ENCODE measurements at places on chromosomes 13 and 19.

DNA sequence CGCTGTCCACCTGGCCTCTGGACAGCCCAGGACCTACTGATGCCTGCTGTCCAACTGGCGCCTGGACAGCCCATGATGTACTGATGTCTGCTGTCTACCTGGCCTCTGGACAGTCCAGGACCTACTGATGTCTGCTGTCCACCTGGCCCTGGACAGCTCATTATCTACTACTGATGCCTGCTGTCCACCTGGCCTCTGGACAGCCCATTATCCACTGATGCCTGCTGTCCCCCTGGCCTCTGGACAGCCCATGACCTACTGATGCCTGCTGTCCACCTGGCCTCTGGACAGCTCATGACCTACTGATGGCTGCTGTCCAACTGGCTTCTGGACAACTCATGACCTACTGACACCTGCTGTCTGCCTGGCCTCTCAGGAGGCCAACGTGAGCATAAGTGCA, 208.1 kb downstream of the TEX29 start:
- no peak for DNase-seq

DNA sequence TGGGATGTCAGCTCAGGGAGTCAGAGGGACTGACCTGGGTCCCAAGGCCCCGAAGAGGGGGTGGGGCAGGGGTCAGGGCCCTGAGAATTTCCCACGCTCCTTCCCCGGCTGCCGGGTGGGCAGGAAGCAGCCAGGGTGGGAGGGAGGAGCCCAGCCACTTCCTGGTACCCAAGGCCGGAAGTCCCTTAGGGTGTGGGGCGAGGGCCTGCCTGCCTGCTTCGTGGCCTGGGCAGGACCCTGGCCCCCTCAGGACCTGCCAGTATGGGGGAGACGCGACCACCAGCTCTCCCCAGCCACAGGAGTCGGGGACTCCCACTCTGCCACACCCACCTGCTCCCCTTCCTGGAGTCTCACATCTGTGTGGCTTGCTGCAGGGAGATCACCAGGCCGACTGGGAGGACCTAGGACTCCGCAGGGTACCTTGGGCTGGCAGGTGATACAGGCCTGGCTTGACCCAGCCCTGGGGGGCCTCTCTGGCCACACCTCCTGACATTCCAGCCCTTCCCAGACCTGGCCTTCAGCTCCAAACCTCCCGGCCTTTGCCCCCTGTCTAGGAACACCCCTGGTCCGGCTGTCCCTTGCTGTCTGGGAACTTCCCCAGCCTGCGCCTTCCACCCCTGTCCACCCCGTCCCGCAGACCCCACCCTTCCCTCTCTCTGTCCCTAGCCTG, 9.8 kb upstream of the CIRBP start:
- DNase-seq = no peak

DNA sequence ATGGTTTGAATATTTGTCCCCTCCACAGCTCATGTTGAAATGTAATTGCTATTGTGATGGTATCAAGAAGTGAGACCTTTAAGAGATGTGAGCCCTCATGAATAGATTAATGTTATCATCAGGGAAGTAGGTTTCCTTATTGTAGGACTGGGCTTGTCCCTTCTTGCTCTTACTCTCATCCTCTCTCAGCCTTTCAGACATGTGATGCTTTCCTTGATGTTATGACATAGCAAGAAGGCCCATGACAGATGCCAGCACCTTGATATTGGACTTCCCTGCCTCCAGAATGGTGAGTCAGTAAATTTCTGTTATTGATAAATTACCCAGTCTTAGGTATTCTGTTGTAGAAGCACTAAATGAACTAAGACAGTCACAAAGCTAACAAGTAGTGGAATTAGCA, 5.7 kb upstream of the ZMYM2 start:
- DNase-seq = no peak

GRCh38 chr13:113638806-113639205, 19.2 kb downstream of the ATP4B start:
- no peak for DNase-seq

DNA sequence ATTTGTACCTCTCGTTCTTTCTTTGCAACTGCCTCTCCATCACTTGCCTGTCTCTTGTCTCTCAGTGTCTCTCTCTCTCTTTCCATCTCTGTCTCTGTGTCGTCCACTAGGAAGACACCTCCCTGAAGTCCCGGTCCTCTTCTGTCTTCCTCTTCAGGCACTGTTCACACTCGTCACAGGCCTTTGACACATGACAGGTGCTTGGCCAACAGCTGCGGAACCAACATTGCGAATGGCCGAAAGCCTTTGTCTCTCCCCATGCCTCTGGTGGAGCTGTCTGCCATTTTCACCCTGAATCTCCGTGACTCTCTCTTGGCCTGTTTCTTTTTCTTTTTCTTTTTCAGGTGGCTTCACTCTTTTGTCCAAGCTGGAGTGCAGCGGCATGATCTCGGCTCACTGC, 2.8 kb downstream of the HIPK4 start:
- DNase-seq = no peak

DNA sequence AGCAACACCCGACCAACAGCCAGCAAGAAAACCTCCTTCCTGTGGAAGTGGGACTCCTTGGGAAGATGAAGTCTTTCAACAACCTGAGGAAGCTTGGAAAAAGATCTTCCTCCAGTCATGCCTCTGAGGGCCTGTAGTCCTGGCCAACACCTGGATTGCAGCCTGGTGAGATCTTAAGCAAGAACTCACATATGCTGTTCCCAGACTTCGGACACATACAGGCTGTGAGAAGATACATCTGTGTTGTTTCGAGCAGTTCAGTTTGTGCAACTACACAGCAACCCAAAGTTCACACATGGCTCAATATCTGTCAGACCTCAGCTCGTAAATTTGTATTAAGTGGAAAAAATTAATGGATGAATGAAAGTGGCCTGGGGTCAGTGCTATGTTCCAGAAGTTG, 65.1 kb upstream of the UBAC2 start:
- no peak for DNase-seq

DNA sequence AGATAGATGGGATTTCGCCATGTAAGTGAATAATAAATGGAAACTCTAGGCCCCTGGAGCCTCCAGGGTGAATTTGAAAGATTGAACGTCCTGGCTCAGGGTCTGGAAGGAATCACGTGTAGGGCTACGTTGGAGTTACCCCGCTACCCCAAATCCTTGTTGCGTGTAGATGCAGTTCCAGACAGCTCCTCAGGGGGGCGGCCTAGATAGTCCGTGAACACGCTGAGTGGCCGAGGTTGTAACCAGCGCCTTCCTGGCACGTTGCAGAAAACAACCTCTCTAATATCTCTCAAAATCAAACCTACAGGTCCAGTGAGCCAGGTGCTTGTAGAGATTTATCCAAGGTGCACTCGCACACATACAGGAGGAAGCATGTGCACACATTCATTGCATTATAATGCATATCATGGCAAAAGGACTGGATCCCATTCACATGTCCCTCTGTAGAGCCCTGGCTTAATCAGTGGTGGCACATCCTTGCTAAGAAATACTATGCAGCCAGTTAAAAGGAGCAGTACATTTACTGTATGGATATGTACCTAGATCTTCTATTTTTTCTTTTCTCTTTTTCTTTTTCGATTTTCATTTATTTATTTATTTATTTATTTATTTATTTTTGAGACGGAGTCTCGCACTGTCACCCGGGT, 2.5 kb upstream of the KEAP1 start:
- DNase-seq = peak; percentile 25

GRCh38 chr13:106401081-106401480, 134.4 kb downstream of the EFNB2 start:
- DNase-seq = no peak

DNA sequence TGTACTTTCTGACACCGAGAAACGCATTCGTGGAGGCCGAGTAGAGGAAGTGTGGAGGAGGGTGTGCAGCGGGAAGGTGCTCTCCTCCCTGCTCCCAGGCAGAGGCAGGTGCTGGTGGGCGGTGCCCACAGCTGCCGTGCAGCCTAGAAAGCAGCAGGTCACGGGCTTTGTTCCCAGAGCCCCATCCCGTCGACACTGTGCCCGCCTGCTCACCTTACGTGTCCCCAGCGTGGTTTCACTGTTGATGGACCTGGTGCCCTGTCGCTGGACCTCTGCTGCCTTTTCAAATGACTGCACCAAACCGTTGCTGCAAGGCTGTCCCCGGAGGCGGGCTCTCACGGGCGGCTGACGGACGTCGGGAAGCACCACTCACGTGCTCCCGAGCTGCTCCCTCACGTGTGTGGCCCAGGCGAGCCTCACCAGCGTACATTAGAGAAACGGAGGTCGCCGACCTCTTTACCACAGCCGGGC, 20.8 kb downstream of the PLEKHJ1 start:
- no peak for DNase-seq

- no peak for DNase-seq
Observed at GRCh38 chr13:28297341-28297740, 159.0 kb downstream of the PAN3 start.

DNA sequence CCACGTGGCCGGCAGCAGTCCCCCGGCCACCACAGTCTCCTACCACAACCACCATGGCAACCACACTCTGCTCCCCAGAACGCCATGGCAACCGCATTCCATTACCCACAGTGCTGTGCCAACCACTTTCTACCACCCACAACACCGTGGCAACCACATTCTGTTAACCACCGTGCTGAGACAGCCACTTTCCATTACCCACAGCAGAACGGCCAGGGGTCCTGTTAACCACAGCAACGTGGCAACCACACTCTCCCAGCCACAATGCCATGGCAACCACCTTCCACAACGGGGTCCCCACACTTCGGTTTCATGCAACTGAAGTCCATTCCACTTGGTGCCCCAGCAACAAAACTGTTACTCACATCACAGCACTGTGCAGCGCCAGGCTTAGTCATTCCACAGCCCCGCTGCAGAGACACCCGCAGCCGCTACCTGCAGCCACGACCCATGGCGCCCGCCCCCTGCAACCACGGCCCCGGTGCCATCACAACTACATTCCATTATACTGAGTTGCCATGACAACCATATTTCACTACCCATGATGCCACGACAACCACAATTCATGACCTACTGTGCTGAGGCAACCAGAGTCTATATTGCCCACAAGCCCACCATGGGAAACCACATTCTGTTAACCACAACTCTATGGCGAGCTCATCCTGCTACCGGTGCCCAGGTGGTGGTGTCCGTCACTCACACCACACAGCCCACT, 10.0 kb downstream of the DPF1 start:
- DNase-seq = peak; percentile 8

DNA sequence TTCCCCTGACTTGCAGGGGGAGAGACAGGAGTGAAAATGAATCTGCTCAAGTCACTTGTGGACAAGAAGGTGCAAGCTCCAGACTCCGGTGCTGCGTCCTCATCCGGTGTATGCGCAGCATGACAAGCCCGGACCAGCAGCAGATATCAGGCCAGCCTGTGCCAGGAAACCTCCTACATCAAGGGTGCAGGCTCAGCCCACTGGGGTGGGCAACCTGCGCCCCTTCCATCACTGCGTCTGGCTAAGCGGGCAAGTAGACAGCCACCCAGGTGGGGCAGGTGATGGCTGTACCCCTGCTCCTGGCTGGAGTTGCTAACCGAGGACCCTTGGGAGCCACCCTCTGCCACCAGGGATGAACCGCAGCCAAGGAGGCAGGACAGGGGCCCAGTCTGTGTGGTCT, 32.9 kb upstream of the SLC15A1 start:
- no peak for DNase-seq

DNA sequence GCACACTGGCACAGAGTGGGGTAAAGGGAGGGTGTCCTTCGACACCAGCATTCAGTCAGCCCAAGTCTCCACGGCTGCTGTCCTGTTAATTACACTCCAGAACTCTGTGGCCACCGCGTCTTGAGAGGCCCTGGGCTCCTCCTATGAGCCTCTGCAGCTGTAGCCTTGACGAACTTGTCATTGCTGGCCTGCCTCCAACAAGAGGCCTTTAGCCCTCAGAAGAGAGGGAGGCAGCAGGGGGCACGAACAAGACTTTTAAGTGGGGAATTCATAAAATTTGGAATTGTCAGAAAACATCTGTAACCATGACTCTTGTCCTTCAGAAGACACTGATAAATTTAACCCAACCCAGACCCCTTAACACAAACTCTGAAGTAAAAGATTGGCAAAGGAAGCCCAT, 241.9 kb downstream of the UQCRFS1 start:
- DNase-seq = no peak

DNA sequence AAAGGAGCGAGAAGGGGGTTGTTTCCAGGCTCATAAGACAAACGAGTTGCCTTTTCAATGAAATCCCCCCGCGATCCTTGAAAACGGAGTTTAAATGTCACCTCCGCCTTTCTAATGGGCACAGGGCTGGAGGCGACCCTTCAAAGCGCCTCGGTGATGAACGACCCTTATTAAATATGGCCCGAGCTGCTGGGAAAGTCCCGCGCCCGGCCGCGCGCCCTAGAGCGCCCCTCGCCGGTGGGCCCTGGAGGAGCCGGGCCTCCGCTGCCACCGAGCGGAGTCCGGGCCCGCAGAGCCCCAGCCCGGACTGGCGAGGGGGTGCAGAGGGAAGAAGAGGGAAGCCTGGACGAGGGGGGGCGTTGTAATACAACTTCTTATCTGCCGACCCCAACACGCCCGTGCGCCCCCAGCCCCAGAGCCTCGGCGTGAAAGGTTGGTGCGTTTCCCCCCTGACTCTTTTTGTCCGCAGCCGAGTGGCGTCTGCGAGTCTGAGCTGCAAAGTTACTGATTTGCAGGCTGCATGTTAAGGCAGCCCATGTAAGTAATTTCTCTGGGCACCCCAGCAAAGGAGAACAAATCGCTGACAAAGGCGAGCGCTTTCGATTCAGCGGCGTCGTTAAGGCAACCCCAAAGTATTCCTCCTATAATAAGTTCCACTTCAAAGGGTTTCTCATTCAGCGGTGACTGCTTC, 11.9 kb downstream of the ZIC5 start:
- DNase-seq = peak; percentile 40

DNA sequence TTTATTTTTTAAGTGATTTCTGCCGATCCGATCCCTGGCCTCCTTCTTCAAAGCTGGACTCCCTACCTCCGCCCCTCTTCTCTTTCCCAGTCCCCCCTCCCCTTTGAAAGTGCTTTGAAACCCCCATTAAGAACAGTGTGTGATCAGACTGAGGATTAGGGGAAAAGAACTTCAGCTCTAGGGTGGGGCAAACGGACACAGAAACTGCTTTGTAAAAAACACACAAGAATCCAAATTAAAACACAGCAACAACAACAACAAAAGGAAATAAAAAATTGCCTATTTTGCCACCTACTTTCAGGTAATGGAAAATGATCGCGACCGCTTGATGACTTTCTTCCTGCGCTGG, 1.4 kb downstream of the SPRY2 start:
- no peak for DNase-seq

DNA sequence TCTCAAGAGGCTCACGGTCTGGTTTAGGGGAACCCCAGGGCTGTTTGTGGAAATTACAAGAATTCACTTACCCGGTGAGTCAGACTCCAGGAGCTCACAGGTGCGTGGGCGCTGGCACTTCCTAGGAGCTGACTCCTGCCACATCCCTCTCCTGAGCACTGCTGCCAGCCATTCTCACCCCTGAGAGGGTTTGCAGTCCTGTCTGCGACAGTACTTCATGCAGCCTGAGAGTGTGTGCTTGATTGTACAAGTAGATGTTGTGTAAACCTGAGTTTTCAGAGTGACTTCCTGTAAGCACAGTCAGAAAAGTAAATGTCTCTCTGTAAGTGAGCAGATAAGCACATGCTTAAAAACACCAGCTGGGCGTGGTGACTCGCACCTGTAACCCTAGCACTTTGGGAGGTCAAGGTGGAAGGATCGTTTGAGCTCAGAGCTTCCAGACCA, 8.1 kb downstream of the MRPL4 start:
- DNase-seq = no peak

Measured in substantia nigra (tissue), 51 donors.